ENCODE measurements at places on chromosomes 13 and 19.

DNA sequence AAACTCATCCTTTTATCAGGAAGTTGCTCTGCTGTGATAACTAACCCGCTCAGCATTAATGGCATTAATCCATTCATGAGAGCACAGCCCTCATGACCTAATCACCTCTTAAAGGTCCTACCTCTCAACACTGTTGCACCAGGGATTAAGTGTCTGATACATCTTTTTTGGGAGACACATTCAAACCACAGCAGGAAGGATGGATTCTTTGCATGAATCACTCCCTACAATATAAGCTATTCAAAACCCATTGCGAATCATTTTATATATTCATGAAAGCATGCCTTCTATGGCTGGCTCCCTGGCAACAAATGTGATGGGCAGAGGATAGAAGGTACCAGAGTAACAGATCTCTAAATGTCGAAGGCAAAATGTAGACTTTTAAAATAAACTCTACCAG lies 27.6 kb downstream of the ARL11 start:
- DNase-seq = no peak

- DNase-seq = no peak
These were observed 21.2 kb upstream of the ZNF536 start for GRCh38 chr19:30350692-30351663.

DNA sequence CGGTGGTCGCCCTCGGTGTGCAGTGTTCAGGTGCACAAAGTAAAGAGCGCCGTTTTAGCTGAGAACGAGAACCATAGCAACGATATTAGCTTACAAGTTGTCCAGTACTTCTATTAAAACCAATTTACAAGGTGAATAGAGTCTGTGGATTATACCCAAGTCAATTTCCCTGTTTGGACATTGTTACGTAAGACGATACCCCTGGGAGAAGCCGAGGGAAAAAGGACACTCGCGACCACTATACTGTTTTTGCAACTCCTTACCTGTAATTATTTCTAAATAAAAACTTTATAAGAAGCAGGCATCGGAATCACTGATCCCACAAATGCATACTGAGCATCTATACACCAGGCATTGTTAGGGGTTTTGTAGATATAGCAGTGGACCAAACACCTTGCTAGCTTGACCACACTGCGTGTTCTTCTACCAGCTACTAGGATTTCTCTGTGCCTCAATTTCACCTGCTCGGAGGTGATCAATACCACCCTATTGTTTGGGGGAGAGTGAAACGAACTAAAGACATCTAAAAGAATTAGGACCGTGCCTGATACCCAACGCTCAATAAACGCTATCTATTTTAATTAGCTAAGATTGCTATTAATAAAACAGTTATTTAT lies 488 bp upstream of the EEF2 start:
- DNase-seq = peak; percentile 31

GRCh38 chr19:39135701-39136100 lies 10.1 kb downstream of the PAK4 start:
- DNase-seq = no peak

DNA sequence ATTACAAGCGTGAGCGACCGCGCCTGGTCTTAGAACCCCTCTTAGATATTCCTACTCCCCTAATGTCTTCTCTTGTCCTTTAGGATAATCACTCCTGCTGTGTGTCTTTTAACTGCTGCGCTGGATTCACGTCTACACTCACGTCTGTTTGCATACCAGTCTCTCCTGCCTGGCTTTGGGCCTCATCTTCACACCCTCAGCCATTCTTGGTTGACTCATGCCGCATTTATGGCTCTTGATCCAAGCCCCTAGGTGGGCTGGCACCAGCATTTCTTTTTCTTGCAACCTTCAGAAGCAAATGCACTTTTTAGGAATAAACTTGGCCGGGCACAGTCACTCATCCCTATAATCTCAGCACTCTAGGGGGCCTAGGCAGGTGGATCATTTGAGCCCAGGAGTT lies 22.7 kb downstream of the MYO9B start:
- DNase-seq = no peak

All from right kidney (tissue), 9 donors.